ENCODE measurements at places on chromosomes 7 and 10.

GRCh38 chr10:72812415-72812752 lies 81.2 kb upstream of the OIT3 start:
- no peak for DNase-seq

DNA sequence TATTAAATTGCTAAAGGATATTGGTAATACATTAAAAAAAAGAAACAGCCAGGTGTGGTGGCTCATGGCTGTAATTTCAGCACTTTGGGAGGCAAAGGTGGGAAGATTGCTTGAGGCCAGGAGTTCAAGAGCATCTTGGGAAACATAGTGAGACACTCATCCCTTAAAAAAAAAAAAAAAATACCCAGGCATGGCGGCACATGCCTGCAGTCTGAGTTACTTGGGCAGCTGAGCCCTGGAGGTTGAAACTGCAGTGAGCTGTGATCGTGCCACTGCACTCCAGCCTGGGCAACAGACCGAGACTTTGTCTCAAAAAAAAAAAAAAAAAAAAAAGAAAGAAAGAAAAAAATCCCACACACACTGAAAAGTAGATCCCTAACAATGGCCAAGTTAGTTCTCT lies 59.7 kb downstream of the MACC1 start:
- DNase-seq, result no peak

- DNase-seq, result no peak
Observed at GRCh38 chr10:129417870-129418269, 49.2 kb upstream of the MGMT start.

DNA sequence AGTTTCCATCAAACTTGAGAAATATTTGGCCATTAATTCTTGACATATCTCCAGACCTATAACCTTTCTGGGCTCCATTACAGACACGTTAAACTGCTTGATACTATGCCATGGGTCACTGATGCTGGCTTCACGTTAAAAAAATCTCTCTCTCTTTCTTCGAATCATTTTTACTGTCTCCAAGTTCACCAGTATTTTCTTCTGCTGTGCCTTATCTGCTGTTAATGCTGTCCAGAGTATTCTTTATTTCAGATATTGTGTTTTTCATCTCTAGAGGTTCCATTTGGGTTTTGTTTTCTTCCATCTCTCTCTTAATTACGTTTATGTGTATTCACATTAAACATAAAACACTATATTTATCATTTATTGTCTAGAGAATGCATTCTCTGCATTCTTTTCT lies 12.8 kb upstream of the PRPF18 start:
- no peak for DNase-seq

DNA sequence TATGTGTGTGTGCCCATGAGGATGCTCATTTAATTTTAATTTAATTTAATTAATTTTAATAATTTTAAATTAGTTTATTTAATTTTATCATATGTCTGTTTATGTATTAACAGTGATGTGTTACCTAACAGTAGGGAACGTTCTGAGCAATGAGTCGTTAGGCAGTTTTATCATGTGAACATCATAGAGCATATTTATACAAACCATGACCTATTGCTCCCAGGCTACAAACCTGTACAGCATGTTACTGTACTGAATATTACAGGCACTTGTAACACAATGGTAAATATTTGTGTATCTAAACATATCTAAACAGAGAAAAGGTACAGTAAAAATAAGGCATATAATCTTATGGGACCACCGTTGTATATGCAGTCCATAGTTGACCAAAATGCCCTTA lies 13.7 kb upstream of the CFAP69 start:
- DNase-seq, result no peak

GRCh38 chr10:76711222-76711997 lies 926.2 kb downstream of the KCNMA1 start:
- DNase-seq, result no peak

GRCh38 chr7:42673951-42674350 lies 237.9 kb downstream of the C7orf25 start:
- DNase-seq, result no peak

DNA sequence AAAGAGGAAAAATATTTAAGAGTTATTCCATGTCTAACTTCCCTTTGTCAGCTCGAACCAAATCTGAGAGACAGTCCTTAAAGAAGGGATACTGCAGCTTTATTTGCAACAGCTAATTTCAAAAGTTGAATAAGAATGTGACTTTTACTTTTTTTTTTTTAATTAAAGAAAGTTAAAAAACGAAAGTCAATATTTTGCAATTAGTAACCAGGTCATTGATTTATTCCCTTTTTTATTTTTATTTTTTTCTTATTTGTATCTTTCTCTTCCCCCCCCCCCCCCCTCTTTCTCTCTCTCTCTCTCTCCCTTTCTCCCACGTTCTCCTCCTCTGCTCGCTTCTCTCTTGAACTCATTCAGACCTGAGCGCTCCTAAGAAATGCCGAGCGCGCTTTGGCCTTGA lies 209.5 kb downstream of the TCF7L2 start:
- no peak for DNase-seq

GRCh38 chr7:121228779-121229178 lies 100.0 kb upstream of the WNT16 start:
- DNase-seq, result no peak

DNA sequence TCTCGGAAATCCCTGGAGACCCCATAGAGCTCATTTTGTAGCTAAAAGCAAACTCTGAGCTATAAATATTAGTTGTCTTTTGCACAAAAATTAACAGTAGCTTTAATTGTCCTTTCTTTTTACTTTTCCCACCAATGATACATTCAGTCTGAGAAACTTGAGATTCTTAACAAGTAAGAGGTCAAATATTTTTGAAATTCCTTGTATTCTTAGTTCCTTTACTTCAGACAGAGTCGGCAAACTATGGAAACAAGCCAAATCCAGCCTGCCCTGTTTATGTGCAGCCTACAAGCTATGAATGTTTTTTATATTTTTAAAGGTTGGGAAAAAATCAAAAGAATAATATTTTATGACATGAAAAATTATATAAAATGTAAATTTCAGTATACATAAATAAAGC lies 146.6 kb downstream of the CTNNA3 start:
- no peak for DNase-seq

DNA sequence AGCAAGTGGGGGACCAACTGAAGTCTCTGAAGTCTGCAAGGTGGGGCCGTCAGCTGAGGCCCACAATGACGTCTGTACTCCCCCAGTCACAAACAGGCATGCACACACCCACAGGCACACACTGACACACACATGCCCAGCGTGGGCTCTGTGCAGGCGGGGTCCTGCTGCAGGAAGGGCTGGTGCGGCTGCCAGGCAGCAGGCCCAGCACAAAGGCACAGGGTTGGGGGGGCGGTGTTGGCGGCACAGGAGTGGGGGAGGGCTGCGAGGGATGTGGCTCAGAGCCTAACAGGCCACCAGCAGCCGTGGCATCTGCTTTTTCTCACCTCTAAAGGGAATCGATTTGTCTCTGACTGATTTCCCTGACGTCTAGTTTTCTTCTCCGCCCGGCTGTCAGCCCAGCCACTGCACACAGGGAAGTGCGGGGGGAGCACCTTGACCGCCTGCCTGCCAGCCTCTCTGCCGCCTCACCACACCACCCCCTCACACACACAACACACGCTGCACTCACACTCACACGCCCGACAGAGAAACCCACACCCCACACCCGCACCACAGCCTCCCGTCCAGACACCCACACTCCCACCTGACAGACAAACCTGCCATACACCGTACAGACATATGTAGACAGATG lies 43.5 kb upstream of the ZMIZ1 start:
- no peak for DNase-seq

DNA sequence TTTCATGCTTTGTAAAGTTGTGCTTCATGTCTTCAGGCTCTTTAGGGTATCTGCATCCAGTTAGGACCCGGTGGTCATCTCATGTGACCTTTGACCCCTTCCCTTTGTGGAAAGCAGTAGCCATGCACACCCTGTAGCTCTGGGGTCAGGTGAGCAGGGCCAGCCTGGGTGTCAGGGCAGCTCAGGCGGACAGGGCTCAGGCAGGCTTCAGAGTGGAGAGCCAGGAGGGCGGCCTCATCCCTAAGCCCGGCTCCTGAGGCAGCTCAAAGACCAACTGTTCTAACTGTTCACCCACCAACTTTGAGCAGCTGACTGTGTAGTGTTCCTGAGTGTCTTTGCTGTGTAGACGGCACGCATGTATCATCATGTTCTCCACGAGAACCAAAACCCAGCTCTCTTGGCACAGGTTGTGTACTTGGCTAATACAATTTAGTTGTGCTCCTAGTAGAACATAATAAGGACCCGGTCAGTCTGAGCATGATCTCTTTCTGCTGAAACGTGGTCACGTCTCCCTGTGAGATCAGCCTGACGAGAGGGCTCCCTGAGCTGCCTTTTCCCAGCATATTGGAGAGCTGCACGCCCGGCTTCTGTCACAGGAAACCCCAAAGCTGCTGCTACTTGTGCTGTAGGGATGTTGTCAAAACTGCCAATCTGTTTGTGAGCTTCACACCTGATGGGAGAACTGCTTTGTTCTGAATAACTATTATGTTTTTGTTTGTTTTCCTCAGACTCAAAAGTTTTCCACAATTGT lies 30.0 kb downstream of the EEPD1 start:
- DNase-seq, result no peak

GRCh38 chr7:137923380-137923779 lies 76.6 kb upstream of the DGKI start:
- DNase-seq, result no peak

GRCh38 chr7:139613971-139614411 lies 90.5 kb downstream of the CLEC2L start:
- no peak for DNase-seq

DNA sequence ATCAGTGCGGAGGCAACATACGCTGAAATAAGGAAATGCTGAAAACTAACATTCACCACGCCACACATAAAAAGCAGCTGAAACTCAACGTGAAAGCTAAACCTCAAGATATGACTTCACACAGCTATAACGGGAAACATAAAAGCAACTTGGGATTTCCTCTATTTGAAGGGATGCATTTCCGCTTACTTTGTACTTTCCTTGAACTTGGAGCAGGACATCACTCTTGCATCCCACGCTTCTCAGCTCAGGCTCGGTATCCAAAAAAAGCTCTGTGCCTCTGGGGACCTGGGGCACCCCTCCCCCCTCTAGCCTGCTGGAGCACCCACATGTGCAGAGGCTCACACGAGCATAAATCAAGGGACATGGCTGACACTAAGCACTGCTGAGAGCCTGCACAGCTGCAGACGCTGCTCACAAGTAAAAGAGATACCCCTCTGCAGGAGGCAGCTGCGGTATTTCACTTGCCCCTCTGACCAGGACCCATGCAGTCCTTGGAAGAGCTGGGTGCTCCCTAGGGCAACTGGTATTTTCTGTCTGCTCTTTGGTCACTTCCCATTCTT lies 34.2 kb downstream of the PARD3 start:
- peak; percentile 83 for DNase-seq

DNA sequence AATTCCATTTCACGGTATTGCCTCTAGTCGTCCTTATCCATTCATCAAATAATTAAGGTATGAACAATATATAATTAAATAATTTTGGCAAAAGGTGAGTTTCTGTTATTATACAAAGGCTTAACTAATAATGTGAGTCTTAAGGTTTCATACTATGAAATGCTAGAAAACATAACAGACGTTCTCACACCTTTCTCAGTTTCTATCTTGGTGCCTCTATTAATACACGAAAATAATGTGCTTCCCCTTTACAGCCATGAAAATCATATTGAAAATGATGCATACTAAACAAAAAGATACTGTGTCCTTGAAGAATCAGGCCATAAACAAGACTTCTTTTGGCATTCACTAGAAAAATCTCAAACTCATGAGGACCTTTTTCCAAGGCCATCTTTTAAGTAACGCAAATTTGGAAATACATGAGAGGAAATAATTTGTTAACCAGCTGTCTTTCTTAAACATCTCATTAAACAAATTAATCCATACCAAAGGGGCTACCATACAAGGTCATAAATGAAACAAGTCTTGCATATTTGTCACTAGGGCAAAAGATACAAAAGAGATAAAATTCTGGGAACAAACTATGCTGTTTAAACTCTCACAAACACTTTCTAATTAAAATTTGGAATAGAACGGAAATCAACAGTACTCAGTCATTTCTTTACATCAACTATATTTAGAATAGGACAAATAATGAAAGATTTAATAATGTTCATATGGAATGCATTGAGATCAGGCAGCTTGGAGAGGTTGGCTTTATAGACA lies 53.9 kb upstream of the CAV2 start:
- DNase-seq, result no peak

- DNase-seq, result no peak
Observed at GRCh38 chr10:129972966-129973673, 9.0 kb upstream of the EBF3 start.

DNA sequence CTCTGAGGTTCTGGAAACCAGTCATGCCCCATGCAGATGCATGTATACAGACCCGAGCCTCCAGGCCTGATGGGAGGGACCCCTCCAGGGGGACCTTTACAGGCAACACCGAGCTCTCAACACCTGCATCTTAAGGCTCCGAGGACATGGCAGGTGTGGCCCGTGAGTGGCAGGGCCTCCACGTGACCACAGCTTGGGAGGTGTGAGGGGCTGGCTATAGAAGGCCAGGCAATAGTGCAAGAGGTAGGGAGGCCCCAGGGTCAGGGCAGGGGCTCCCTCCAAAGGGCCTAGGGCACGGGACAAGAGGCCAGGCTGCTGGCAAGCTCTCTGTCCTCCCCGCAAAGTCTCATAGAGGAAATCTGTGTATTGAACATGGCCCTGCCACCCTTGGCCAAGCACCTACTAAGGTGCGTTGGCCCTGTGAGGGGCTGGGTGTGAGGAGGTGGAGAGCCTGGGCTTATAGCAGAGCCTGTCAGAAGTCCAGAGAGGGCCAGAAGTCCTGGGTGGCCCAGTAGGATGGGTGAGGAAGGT lies 134.2 kb downstream of the PTPN20 start:
- no peak for DNase-seq

GRCh38 chr7:24705461-24705954 lies 51.8 kb downstream of the GSDME start:
- DNase-seq, result no peak

GRCh38 chr10:113005380-113005779 lies 55.3 kb downstream of the TCF7L2 start:
- DNase-seq, result no peak

DNA sequence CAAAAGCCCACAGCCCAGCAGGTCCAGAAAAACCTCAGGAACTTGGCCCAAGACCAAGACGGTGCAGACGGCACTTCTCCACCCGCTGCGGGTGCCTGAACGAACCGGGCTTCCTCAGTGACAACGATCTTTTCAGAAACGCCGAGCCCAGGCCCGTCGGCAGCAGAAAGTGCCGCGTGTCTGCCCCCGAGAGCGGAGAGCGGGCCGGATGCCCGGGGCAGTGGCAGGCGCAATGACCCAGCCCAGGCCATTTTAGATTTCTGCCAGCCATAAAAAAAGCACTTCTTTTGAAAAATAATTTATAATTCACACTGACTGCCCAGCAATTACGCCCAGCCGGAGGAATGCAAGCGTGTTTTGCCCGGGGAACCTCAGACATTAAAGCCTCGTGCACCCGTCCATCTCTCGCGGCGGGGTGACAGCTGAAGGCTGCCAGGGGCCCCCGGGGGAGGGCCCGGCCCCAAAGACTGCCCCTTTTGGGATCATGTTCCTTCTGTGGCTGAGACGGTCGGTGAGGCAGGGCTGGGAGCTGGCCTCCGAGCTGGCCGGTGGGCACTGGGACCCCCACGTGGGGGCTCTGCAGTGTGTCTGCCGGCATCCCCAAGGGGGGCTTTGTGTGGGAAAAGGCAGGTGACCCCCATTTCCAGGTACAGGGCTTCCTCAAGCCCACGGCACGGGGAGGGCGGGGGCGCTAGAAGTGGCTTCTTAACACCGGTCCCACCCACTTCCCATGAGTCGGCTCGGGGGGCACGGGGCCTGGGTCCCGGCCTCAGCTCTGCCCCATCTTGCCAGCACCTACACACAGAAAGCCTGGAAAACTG lies 71.3 kb upstream of the PDGFA start:
- DNase-seq, result no peak

GRCh38 chr10:26543567-26544306 lies 105.6 kb downstream of the APBB1IP start:
- peak; percentile 30 for DNase-seq

GRCh38 chr10:58641708-58642107 lies 129.0 kb downstream of the BICC1 start:
- no peak for DNase-seq
